ENCODE measurements at places on chromosomes 12 and 14. TPM values are rescaled to one million over a fixed set of nuclear protein-coding genes. Genes with fewer than 3 reads are reported as not detected.

DNA sequence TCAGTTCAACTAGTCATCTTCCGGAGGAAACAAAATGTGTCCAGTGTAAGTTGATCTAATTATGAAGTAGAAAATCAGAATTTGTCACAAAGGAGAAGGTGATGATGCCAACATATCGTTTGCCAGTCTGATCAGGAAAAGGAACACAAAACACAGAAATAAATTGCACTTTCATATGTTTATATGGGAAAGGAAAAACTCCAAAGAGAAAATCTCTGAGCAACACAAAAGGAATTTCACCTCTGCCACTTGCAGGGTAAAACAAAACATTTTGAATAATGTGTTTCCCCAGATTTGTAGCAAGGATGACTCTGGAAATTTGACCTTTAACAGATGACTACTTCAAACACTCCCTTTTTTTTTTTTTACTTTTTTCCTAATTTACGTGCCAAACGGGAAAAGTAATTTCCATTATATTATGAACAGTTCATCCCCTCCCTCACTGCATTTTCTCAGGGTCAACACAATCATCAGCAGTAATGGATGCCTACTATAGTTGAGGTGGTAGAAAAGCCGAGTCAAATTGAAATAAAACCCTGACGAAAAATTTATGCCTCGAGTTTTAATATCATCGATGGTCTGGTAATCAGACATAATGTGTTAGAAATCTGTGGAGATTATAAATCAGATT lies 25.6 kb downstream of the MGAT4C start:
- no peak for DNase-seq

DNA sequence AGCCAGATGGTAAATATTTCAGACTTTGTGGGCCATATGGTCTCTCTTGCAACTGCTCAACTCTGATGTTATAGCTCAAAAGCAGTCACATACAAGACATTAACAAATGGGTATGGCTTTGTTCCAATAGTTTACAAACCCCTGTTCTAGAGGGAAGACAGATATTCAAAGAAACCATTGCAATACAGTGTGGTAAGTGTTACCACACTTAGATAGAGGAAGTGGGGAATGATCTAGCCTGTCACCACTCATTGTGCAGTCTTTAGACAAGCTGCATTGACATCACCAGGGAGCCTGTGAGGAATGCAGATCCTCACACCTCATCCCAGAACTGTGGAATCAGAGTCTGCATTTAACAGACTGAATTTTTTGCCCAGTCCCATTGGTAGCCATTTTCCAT lies 80.0 kb upstream of the RGS6 start:
- no peak for DNase-seq

DNA sequence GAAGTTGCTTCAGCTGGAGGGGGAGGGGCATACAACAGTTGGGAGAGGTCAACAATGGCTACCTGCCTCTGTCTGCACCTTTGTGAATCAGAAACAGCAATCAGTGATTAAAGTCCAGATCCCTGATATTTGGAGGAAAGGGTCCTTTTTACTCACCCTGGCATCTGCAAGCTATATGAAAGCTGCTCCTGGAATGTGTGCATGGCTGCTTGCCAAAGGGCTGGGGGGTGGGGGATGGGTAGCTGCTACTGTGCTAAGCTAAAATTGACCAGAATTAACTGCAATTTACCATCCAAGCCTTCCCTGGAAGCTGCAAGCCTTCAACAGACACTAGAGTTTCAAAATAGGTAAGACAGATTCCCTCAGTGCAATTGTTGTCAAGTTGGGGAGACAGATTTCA lies 13.5 kb upstream of the GTF2A1 start:
- no peak for DNase-seq

The TPCN1 gene
- polyA plus RNA-seq, result 17.6 TPM

DNA sequence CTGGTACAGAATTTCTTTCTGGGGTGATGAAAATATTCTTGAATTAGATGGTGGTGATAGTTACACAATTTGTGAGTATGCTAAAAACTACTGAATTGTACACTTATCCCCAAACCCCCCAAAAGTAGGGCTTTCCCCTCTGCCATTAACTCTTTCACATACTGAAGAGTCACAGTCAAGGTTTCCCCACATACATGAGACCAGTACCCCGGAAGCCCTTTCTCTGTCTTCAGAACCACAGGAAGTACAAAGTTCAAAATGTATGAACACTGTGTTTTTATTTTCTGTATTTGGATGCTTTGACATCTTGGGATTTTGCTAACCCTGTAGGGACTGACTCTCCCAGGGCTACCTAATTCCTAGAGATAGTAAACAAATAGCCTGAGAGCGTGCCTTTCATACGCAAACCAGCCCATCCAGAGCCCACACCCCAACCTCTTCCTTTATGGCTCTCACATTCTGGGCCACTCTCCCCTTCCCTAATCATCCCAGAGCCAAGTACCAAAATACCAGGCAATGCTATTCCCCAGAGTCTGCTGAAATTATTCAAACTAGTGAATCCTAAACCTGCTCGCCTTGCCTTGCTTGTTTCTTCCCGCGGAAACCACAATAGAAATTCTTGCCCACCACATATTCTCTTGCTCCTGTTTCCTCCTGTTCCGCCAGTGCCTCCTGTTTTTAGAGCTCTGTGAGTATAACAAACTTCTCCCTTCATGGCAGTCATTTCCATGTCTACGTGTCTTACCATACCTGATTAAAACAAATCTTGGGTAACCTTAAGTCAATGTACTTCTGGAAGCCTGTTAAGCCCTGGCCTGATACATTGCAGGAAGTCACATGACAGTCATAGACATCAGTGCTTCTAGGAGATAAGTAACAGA lies 524.8 kb downstream of the FUT8 start:
- no peak for DNase-seq

The TCL1A gene
- polyA plus RNA-seq, result not detected

The TMPRSS12 gene
- not detected for polyA plus RNA-seq

- DNase-seq, result no peak
Observed at GRCh38 chr14:62133776-62134550, 371.7 kb downstream of the SNAPC1 start.

- no peak for DNase-seq
Observed at GRCh38 chr12:50110127-50110761, 1.8 kb upstream of the COX14 start.

The RERG gene
- not detected for polyA plus RNA-seq

GRCh38 chr14:61418746-61419145 lies 97.4 kb downstream of the PRKCH start:
- DNase-seq, result no peak

Measured in GM23248 (cell line).